NCI-H226 (cell line): ENCODE measurements at places on chromosomes 5 and 9.

DNA sequence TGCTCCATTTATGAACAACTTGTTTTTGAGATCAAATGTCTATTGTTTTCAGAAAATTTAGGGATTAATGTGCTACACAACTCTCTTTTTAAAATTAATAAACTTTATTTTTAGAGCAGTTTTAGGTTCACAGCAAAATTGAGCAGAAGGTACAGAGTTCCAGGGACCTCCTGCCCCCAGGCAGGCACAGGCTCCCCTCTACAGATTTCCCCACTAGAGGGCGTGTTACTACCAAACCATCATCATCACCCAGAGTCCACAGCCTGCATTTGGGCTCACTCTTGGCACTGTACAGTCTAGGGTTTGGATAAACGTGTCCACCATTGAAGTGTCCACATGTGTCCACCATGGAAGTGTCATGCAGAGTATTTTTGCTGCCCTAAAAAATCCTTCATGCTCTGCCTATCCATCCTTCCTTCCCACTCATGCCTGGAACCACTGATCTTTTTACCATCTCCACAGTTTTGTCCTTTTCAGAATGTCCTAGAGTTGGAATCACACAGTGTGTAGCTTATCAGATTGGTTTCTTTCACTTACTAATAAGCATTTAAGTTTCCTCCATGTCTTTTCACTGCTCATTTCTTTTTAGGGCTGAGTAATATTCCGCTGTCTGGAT is 61.7 kb downstream of the MRPL36 start:
- no peak for DNase-seq

DNA sequence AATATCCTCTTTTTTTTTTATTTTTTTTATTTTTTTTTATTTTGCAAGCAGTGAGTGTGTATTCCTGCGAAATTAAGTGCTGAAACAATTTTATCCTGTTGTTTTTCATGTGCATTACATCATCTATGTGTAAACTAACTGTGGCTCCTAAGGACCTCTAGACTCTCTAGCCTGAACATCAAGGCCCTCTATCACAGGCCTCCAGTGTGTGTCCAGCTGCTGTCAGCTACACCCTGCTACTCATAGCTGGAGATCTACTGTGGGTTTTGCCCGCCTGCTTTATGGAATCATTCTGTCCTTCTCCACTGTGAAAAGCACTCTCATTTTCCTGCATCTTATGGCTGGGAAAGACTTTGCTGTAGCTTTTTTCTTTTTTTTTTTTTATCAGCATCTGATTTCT is 157.8 kb downstream of the KCTD16 start:
- no peak for DNase-seq

- no peak for DNase-seq
Measured at GRCh38 chr5:154783774-154784460, 28.7 kb downstream of the LARP1 start.

GRCh38 chr5:14261235-14261634 is 118.1 kb downstream of the TRIO start:
- DNase-seq = no peak

DNA sequence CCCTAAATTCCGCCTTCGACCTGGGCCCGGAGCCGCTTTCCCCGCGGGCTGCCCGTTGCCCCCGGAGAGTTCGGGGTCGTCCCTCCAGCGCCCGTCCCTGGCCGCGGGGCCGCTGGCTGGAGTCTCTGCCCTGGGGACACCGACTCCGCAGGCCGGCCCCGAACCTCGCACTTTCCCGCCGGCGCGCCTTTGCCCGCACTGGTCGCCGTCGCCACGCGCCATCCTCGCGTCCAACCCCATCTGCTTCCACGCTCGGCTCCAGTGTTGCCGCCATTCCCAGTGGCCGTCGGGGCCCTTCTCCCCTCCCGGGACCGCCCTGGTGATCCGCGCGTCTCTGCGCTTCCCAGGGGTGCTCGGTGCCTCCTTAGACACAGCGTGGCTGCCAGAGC is 11.0 kb downstream of the LHX3 start:
- DNase-seq = no peak

GRCh38 chr9:134629061-134629585 is 12.5 kb upstream of the COL5A1 start:
- no peak for DNase-seq

DNA sequence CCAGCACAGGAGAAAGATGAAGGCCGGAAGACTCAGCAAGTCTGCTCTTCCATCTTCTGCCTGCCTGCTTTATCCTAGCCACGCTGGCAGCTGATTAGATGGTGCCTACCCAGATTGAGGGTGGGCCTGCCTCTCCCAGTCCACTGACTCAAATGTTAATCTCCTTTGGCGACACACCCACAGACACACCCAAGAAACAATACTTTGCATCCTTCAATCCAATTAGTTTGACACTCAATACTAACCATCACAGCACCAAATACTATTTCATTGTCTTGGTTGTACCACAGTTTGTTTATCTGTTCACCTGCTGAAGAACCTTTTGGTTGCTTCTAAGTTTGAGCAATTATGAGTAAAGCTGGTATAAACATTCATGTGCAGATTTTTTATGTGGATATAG is 23.7 kb downstream of the SMIM32 start:
- DNase-seq = no peak

DNA sequence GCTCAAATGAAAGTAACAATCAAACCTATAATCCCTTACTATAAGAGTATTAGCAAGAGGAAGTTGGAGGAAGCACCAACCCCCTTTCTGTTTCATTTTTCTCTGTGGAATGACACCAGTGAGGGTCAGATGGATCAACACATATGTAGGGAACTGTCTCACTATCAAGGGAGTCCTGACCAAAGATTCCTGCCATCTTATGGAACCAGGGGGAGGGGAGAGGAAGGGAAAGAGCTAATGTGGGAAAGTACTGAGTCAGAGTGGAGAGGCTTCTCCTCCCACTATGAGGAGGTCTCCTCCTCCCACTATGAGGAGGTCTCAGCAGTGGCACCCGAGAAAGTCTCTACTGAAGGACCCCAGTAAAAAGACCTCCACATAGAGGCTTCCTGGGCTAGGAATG is 73.3 kb upstream of the PCSK1 start:
- DNase-seq = no peak

DNA sequence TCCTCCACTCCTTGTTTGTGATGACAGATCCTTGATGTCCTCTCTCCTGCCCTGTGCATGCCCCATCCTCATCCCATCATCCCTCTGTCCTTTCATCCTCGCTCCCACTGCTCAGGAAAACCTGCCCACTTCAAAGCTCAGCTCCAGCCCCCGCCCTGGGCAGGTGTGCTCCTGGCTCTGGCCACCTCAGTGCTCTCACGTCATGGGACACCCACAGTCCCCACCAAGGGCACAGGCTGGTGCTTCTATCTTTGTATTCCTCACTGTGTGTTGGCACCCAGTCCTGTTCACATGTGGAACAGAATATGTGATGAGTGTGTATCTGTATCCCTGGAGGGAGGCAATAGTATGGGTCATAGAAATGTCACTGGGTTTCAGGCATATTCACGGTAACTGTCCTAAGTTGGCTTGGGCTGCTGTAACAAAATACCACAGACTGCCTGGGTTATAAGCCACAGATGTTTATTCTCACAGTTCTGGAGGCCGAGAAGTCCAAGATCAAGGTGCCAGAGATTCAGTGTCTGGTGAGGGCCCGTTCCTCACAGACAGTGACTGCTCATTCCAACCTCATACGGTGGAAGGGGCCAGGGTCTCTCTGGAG is 13.5 kb downstream of the GFPT2 start:
- DNase-seq = no peak

DNA sequence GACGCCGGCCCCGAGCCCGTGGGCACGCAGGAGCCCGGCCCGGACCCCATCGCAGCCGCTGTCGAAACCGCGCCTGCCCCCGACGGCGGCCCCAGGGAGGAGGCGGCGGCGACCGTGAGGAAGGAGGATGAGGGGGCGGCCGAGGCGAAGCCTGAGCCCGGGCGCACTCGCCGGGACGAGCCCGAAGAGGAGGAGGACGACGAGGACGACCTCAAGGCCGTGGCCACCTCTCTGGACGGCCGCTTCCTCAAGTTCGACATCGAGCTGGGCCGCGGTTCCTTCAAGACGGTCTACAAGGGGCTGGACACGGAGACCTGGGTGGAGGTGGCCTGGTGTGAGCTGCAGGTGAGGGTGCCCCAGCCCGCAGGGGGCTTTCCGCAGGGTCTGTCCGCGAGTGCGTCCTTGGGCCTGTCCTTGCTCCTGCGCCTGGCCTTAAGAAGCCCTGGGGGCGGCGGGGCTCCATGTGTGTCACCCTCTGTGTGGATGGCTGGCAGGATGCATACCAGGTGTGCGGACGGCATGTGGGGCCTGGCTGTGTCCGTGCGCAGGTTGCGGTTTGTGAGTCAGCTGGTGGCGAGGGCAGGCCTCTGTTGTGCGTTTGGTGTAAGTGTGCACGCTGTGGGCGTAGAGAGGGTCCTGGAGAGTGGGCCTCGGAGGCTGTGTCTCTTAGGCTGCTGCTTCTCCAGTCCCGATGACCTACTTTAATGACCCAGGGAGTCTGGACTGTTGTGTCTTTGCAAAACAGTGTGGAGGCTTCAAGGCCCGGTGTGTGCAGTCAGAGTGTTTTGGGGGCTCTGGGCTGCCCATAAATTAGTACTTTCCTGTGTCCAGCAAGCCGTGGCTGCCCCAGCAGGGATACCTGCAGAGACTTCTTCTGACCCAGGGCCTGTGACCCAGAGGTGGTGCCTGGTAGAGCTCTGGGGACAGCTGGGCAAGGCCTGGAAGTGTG is 1.6 kb downstream of the WNK2 start:
- DNase-seq = no peak

DNA sequence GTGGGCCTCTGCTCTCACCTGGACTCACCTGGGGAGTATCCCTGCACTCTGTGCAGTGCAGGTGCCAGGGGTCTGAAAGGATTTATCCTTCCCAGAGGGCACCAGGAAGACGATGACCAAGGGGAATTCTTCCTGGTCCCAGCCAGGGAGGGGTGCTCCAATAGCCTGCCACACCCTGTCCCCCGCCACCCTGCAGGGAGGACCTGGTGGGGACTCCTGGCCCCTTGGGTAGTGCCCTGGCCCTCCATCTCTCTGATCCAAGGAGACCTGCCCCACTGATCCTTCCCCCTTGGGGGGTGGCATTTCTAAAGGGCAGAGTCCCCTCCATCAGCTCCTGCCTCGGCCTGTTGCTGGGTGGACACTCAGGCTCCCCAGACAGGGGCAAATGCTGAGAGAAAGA is 70.7 kb downstream of the NTNG2 start:
- no peak for DNase-seq

DNA sequence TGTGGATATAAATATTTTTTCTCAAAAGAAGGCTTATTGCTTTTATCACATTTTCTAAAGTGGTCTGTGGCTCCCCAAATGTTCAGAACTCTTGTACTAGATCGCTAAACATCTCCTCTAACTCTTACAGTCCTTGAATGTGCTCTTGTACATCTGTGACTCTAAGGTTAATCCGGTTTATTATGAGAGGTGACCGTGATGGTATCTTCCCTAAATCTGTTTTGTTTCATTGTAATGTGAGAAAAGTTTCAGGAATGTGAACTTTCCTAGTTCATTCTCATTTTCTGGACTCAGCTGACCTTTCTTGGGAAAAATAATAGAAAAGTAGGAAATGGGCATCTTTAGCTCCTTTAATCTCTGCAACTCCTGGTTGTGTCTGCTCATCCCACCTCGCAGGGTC is 94.5 kb upstream of the CD180 start:
- DNase-seq = no peak

DNA sequence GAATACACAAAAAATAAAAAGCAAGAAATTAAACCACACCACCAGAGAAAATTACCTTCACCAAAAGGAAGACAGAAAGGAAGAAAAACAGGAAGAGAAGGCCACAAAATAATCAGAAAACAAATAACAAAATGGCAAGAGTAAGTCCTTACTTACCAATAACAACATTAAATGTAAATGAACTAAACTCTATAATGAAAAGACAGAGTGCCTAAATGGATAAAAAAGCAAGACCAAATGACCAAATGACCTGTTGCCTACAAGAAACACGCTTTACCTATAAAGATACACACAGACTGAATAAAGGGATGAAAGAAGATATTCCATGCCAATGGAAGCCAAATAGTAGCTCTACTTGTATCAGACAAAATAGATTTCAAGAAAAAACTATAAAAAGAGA is 87.2 kb downstream of the TSSK1B start:
- no peak for DNase-seq

- DNase-seq = no peak
Measured at GRCh38 chr5:160835376-160835775, 16.6 kb downstream of the ATP10B start.

GRCh38 chr5:179110528-179110927 is 50.4 kb downstream of the ZNF354C start:
- DNase-seq = no peak

DNA sequence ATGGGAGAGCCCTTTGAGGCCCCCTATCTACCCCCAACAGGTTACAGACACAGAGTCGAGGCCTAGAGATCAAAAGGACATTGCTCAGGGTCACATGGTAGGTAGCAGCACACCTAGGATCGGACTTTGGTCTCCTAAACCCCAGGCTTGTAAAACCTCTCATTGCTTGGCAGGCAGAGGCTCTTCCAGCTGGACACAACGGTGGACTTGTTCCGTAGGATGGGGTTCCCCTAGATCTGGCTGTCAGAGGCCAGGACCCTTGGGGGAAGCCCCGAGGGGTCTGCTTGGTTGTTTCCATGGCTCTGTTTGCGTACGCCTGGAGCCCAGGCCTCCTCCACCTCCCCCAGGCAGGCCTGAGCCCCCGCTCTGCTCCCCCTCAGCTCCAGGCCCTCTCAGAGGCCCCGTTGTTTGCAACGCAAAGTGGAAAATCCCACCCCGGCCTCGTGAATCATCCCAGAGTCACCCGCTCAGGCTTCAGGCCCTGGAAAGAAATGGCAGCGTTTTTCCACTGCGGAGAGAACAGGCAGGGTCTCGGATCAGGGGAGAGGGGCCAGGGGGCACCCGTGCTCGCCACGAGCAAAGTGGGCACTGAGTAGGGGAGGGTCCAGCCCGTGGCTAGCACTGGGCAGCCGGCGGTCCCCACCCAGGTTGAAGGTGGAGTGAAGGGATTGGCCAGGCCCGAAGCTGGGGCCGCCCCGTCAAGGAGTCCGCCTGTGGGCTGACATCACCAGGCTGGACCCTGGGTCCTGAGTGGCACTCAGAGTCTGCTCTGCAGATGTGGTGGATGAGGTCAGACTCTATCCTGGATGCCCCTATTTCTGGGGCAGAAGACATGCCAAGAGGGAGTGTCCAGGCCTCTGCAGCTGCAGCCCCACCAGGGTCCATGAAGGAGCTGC is 19.8 kb downstream of the COL27A1 start:
- DNase-seq = no peak

DNA sequence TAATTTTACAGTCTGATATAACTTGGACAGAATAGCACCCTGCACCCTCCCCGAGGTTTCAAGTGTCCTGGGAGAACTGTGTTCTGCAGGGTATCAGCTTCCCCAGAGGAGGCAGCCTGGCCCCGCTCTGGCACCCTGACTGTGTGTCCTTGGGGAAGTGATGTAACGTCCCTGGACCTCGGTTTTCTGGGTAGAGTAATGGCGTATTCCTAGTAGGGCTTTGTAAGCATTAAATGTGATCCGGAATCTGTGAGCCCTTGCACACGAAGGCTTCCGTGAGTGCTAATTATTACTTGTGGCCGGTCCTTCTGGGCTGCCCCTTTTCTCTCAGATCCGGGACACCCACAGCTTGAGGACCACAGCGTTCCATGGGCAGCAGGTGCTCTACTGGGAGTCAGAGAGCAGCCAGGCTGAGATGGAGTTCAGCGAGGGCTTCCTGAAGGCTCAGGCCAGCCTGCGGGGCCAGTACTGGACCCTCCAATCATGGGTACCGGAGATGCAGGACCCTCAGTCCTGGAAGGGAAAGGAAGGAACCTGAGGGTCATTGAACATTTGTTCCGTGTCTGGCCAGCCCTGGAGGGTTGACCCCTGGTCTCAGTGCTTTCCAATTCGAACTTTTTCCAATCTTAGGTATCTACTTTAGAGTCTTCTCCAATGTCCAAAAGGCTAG is 1.0 kb upstream of the CACFD1 start:
- DNase-seq = no peak

- DNase-seq = no peak
Measured at GRCh38 chr9:118985851-118986250, 383.4 kb downstream of the BRINP1 start.
